ENCODE measurements at places on chromosomes 2 and 18.

- DNase-seq, result peak; percentile 92
These were observed 24.6 kb downstream of the NRP2 start for GRCh38 chr2:205706769-205707381.

GRCh38 chr2:186771395-186771794, 77.5 kb downstream of the FAM171B start:
- DNase-seq, result no peak

GRCh38 chr2:70956141-70956540, 20.4 kb downstream of the ATP6V1B1 start:
- DNase-seq, result no peak

DNA sequence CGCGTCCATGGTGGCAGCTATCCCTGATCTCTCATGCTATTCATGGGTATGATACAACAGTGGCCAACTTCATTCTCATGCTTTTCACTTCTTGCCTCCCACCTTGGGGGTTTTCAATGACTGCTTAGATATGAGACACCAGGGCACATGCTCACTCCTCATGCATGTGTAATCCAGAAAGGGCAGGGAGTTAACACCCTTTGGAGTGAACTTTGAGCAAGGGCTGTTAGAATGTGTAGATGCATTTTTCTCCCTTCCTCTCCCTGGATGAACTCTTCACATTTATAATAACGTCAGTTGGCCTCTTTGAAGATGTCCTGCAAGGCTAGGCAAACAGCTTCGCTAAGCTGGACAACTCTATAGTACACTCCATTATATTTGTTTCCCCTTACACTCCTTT, 56.7 kb downstream of the DPP10 start:
- no peak for DNase-seq
